GM20000 (cell line): ENCODE measurements at places on chromosomes 5 and 9.

- DNase-seq: no peak
Observed at GRCh38 chr5:74491586-74491985, 148.9 kb downstream of the ENC1 start.

DNA sequence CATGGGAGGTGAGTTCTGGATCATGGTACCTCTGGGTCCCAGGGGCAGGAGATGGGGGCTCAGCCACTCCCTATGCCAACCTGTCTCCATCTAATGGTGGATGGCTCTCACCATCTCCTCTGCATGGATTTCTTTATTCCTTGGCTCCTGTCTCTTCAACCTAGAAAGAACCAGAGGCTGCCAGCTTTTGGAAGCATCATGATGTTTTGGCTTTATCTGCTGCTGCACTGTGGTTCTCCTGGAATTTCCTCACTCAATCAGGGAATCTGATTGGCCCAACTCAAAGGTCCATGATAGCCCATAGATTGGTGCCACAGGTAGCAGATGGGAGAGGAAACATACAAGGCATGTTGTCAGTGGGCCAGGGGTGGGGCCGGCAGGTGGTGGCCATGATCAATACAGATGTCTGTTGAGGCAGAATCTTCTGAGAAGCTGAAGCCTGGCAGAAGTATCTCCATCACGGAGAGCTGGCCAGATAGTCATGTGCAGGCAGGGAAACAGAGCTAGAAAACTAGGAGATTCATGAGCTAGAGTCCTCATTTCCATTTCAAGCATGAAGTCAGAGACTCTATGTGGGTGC lies 158.2 kb downstream of the MACROH2A1 start:
- no peak for DNase-seq

- no peak for DNase-seq
Observed at GRCh38 chr5:148186248-148187003, 16.4 kb upstream of the SPINK6 start.

- no peak for DNase-seq
Observed at GRCh38 chr5:72171667-72172066, 64.4 kb downstream of the MAP1B start.

- DNase-seq: no peak
Observed at GRCh38 chr5:177477701-177478477, 4.5 kb upstream of the DBN1 start.

GRCh38 chr5:146561711-146562110 lies 45.7 kb upstream of the GPR151 start:
- DNase-seq: no peak

- no peak for DNase-seq
Observed at GRCh38 chr9:102796244-102796643, 198.9 kb upstream of the CYLC2 start.

DNA sequence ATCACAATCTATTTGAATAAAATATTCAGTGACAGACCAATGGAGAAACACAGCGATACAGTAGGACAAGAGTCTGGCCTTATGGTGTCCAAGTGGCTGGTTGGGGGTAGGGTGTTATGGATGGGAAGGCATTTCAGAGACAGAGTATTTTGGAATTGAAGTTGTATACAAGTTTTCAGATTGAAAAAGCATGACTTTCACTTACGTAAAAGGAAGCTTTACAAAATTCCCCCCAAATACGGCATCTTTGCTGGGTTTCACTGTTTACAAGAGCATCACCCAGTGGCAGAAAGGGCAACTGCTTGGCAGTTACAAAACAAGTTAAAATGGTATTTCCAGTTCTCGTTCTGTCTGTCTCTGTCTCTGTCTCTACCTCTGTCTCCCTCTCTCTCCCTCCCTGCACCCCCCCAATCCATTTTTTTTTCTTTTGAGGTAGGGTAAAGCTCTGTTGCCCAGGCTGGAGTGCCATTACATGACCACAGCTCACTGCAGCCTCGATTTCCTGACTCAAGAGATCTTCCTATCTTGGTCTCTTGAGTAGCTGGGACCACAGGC lies 86.2 kb downstream of the PTPN3 start:
- peak; percentile 44 for DNase-seq

DNA sequence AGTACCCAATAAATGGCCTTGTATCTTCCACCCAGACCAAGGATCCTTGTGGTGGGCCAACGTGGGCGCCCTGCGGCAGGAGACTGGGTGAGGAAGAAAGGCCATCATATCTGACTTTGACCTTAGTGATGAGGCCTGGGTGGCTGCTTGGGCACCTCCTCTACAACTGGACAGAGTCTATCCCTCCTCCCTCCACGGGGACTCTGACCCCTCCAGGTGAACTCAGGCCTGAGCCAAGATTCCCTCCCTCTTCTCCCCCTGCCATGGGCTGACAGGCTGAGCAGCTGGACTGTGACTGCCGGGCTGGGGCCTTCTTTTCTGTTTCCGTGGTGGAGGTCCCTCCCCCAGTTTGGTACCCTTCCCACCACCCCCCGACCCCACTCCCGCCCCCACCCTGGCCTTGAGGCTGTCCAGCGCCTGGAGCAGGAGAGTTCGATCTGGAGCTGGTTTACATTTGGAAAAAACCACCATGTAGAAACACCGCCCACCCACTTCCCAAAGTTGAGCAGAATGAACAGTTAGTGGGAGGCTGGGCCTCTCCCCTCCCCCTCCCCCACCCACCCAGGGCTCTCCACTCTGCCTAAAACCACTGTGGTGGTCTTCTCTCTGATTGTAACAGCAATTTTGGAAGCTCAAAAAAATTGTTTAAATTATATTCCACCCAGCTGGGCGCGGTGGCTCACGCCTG lies 1.2 kb upstream of the PHYHD1 start:
- no peak for DNase-seq

DNA sequence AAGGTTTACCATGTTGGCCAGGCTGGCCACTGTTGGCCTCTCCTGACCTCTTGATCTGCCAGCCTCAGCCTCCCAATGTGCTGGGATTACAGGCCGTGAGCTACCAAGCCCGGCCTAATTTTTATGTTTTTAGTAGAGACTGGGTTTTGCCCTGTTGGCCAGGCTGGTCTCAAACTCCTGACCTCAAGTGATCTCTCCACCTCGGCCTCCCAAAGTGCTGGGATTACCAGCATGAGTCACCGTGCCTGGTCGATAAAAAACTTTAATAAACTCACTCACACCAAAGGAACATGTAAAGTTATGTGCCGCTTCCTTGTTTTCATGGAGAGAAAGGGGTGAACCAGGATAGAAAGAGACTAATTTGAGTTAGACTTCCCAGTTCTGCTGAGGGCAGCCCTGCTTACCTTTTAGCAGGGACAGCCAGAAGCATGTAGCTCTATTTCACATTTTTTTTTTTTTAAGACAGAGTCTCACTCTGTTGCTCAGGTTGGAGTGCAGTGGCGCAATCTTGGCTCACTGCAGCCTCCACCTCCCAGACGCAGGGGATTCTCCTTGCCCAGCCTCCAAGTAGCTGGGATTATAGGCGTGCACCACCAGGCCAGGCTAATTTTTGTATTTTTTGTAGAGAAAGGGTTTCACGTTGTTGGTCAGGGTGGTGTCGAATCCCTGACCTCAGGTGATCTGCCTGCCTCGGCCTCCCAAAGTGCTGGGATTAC lies 11.4 kb upstream of the HAUS6 start:
- DNase-seq: no peak

GRCh38 chr9:68872026-68872501 lies 141.8 kb downstream of the PRKACG start:
- no peak for DNase-seq

DNA sequence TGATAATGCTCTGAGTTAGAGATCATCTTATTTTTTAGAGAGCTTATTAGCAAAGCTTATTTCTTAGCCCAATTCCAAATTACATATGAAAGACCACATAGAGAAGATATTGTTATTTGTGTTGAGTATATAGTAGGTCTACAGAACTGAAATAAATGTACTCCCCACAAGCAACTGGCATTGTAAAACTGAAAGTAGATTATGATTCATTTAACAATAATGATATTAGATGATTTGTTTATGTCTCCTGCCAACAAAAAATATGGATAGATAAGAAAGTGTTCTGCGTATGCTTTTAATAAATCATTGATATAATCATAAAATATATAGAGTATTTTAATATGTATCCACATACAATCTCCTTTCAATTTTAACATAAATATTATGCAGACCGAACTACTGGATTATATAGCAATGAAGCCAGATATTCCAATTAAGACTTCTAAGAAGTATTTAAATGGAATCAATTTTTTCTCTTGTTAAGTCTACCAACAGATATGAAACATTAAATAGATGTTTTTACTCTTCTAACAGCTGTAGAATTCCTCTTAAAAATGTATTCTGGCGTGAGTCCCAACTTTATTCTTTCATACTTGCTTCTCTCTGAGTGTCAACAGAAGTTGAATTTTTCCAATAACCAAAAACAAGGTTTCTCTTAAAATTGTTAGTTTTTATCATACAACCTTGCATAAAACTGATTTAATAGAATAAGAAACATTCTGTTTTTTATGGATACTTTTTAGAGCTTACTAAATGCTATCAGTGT lies 15.6 kb upstream of the DAB2 start:
- DNase-seq: no peak

- no peak for DNase-seq
Observed at GRCh38 chr9:107309271-107309670, 26.2 kb downstream of the RAD23B start.

DNA sequence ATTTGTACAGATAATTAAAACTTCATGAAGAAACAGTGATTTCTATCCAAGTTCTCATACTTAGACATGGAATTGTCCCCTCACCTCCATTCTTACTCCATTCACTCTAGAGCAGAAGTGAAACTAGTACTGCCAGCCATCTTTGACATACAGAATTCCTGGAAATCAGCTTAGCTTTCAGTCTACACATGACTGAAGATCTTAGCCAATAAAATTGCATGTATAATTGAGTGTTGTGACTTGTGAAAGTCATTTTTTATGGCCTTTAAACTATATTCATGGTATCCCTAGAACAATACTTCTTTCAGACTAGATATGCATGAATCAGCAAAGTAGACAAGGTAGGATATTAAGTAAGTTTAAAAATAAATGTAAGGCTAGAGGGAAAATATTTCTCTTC lies 705.2 kb upstream of the ZNF608 start:
- DNase-seq: no peak

- no peak for DNase-seq
Observed at GRCh38 chr5:121108725-121109124, 644.6 kb downstream of the PRR16 start.

DNA sequence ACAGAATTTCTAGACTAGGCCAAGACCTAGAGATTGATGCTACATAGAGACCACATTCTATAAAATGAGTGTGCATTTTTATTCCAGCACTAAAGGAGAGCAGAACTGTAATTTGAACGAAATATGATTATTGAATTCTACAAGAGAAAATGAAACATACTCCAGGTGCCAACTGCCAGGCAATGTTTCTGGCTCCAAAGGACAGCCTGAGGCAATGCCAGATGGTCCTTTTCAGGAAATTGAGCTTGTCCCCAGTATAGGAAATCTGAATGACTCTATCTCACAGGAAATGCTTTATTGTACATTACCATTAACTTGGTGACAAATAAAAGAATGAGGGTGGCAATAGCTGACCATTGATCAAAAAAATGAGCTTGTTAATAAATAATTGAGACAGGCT lies 28.8 kb upstream of the RASGRF2 start:
- DNase-seq: no peak

DNA sequence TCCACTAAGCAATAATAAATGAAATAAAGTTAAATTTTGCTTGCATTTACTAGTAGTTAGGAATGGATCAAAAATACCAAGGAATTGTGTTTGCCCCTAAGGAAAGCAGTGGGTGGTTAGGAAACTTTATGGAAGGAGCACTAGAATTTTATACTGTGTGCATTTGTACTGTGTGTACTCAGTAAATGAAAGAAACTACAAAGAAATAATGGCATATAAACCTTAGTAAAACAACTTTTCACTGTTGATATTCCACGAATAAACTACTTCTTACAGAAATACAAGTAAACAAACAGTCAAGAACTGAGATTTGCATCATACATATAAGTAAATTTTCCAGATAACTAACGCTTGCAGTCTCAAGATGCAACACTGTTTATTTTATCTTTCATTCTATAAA lies 103.7 kb upstream of the PARP8 start:
- DNase-seq: no peak

DNA sequence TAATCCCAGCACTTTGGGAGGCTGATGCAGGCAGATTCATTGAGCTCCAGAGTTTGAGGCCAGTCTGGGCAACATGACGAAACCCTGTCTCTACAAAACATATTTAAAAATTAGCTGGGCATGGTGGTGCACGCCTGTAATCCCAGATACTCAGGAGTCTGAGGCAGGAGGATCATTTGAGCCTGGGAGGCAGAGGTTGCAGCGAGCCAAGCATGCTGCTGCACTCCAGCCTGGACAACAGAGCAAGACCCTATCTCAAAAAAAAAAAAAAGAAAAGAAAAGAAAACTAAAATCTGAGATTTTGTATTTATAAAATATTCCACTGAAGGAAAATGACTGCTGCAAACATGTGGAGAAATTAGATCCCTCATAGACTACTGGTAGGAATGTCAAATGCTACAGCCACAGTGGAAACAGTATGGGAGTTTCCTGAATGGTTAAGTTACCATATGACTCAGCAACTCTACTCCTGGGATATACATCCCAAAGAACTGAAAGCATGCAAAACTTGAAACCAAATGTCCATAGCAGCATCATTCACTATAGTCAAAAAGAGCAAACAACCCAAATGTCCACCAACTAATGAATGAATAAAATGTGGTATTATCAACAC lies 106.1 kb downstream of the UBAP2 start:
- no peak for DNase-seq

DNA sequence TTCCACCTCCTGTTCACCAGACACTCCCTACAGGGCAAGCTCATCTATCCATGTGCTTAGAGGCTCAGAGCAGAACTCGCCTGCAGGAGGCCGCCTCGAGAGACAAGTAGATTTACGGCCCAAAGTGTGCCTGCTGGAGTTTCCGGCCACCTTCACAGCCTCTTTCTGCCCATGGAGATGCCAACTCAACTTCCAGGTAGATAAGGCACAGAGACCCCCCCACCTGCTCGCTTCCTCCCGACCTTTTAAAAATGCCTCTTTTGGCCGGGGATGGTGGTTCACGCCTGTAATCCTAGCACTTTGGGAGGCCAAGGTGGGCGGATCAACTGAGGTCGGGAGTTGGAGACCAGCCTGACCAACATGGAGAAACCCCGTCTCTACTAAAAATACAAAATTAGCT lies 46.6 kb downstream of the EXD3 start:
- DNase-seq: no peak

DNA sequence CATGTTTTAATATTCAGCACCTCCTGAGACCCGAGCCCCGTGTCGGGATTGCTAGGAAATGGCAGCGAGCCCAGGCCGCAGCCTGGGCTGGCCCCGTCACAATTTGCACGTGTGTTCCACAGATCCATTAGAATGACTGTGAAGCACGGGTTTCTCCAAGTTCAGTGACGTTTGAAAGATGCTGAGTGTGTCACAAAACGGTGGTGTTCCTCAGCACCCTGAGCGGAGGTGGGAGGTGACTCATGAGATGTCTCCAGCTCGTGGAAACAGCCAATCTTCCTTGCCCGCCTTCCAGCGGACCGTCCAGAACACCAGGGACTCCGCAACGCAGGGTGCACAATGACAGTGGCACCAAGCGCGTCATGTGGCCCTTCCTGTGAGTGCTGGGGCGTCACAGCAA lies 412.8 kb downstream of the IRX2 start:
- DNase-seq: no peak

- DNase-seq: no peak
Observed at GRCh38 chr5:67591491-67591890, 394.9 kb upstream of the CD180 start.

- DNase-seq: no peak
Observed at GRCh38 chr5:56106837-56107236, 112.1 kb upstream of the IL6ST start.

- no peak for DNase-seq
Observed at GRCh38 chr5:132760601-132761317, 13.5 kb downstream of the CCNI2 start.
